Aorta (tissue), 5 donors: ENCODE measurements at places on chromosomes 12 and 14.

DNA sequence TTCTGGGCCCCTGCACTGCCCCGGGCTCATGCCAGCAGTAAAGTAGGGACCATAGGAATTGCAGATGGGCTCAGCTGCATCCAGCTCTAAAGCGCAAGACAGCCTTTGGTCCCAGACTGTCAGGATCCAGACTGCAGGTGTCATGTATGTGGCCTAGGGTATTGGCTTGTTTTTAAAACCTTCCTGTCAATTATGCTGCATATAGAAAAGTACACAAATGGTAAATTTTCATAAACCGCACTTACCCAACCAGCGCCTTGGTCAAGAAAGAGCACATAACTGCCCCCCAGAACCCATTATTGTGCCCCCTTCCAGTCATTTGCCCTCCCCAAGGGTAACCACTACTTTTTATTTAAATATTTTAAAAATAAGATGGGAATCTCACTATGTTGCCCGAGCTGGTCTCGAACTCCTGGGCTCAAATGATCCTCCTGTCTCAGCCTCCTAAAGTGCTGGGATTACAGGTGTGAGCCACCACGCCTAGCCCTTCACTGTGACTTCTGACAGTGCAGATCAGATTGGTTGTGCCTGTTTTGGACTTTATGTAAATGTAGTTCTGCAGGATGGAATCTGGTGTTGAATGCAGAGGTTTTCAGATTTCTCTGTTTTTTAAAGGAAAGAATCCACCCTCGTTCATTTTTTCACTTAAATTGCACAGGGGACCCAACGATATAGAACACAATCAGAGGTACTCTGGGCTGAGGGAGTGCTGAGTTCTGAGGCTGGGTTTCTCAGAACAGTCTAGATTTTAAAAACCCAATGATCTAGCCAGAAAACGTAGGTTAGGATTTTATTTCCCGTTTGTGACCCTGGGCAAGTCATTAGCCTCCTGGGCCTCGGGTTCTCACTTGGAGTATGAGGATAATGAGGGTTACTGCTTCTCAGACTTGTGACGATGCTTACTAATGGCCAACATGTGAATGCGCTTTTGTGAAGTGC lies 6.7 kb downstream of the NR4A1 start:
- no peak for DNase-seq

DNA sequence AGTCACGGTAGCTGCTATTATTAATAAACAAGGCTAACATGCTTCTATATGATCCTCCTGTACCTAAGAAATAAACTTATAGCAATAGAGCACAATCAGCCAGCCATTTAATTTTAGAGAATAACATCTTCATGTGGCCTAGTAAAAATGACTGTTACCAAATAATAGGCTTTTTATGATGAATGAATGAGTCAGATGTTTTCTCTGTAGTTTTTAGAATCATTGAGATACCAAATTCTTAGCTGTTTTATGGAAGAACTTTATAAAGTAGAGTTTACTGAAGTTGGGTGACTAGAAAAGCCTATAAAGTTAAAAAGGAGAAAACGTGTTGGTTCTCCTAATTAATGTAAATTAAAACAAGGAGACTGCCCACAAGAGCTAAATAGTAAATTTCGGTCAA lies 40.7 kb downstream of the WNK1 start:
- no peak for DNase-seq

- DNase-seq: no peak
Measured at GRCh38 chr14:28755198-28755815, 11.3 kb upstream of the FOXG1 start.

DNA sequence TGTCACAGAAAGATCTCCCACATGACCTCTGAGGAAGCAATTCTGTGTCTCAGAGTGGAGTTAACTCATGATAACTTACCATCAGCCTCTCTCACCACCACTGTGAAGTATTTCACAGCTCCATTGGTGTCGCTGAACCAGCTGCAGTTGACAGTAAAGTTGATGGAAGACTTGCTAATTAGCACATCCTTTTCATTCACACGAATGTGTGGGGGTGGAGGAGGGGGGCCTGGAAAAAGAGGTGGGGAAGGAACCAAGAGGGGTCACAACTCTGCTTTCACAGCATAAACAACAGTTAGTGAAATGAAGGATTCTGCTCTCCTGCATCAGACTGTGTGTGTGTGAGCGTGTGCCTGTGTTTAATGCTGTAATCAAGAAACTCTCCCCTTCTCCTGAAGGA lies 82.1 kb downstream of the PTPRB start:
- DNase-seq: no peak

GRCh38 chr12:81125691-81126090 lies 47.8 kb downstream of the ACSS3 start:
- no peak for DNase-seq

- DNase-seq: no peak
Measured at GRCh38 chr12:18135509-18135908, 45.5 kb upstream of the RERGL start.
